ENCODE measurements at places on chromosomes 7 and 10. TPM values are rescaled to one million over a fixed set of nuclear protein-coding genes. Genes with fewer than 3 reads are reported as not detected.
A peak's percentile ranks its signal among the peaks of the same experiment; 100 is the strongest.

The FAM25C gene
- not detected for total RNA-seq

DNA sequence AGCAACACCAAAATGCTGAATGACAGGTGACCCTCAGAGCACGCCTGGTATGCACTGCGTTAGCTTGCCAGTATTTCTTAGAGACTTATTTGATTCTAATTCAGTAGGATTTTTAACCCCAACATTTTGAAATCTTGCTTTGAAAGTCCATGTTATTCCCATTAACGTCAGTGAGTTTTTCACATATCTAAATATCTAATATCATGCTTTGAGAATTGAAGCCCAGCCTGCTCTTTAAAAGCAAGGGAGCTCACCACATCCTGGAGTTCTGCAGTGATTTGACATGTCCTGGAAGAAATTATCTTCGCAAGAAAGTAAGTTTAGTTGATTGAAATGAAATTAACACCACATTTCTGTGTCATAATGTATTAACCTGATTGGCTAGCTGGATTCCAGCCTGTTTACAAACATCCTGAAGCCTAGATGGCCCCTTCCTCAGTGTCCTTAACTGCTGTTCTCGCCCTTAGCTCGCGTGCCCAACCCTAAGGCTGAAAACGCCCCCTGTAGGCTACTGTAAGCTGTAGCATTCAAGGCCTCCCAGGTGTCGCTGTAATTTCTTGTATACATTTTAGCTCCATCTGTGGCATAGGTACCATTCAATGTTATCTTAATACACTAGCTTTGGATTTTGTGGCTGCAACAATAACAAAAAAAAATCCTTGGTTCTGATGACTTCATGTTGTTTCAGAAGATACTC lies 191.5 kb downstream of the MGMT start:
- DNase-seq, result no peak

GRCh38 chr7:1562597-1563051 lies 6.6 kb upstream of the TMEM184A start:
- DNase-seq, result no peak

DNA sequence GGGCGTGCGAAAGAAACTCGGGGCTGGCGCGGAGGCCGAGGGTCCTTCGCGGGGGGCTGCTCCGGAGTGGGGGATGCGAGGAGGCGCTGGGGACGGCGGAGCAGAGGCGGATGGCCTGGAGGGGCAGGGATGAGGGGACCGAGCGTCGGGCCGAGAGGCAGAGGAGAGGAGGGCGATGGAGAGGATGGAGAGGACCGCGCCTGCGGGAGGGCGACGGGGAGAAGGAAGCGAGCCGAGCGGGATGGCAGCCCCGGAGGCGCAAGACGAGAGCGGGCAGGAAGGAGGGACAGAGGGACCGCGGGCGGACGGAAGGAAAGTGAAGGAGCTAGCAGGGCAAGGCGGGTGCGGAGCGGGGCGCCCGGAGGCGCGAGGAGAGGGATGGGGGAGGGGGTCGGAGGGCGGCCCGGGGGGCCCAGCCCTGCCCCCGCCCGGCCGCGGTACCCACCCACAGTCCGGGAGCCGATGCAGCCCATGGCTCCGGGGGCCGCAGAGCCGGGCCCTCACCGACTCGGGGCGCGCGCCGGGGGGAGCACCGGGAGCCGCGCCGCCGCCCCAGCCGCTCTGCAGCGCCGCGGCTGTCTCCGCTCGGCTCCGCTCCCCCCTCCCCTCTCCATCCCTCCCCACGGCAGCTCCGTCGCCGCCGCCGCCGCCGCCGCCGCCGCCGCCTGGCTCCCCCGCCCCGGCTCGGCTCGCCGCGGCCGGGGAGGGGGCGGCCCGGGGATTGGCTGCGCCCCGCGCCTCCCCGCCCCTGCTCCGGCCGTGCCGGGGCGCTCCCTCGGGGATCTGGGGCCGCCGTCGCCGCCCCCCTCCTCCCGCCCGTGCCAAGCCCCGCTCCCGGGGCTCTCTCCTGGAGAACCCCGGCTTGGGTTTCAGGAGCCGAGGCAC lies at the start of gene FAM131B:
Gene FAM131B (minus strand): TSS at position 583 of the 885 bp plus-strand sequence. CDS start 110 bp downstream, at position 473.
- DNase-seq, result no peak

DNA sequence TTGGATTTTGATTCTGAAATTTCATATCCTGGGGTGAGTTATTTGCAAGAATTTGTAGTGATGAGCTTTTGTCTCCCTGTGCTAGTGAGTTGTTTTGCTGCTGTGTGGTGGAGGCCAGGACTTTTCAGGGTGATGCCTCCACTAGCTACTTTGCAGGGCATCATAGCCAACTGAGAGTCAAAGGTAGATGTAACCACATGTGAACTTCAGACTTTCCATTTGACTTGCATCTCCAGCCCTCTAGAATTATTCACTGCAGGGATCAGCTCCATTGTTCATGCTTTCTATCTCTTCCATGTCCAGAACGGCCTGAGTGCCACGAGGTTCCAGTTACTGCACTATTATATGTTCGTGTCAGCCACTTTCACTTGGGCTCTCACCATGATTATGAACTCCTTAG lies 534.3 kb downstream of the GRM8 start:
- DNase-seq, result no peak

- no peak for DNase-seq
These were observed 51.3 kb upstream of the FAM3C start for GRCh38 chr7:121447243-121447910.

DNA sequence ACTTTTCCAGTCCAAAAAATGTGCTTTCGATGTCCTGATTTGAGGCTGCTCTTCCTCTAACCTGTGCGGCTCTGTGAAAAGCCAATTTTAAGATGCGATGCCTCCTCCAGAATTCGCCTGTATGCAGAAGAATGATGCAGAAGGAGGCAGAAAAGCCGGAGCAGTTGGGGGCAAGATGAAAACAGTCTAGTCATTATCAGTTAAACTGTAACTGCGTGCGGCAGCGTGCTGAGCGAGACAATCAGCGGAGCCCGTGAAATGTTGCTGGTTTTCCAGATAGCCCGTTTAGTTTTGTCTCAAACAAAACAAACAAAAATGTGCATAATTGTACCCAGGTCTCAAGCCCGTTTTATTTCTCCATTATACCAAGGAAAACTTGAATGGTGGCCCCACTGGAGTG lies 137.0 kb upstream of the FGFR2 start:
- DNase-seq, result no peak

The NAT16 gene
- 0.93 TPM for total RNA-seq

- DNase-seq, result no peak
These were observed 31.3 kb downstream of the CACUL1 start for GRCh38 chr10:118723466-118723865.

The OIT3 gene
- total RNA-seq, result not detected

- DNase-seq, result no peak
These were observed 3.2 kb upstream of the HUS1 start for GRCh38 chr7:47982610-47983009.

DNA sequence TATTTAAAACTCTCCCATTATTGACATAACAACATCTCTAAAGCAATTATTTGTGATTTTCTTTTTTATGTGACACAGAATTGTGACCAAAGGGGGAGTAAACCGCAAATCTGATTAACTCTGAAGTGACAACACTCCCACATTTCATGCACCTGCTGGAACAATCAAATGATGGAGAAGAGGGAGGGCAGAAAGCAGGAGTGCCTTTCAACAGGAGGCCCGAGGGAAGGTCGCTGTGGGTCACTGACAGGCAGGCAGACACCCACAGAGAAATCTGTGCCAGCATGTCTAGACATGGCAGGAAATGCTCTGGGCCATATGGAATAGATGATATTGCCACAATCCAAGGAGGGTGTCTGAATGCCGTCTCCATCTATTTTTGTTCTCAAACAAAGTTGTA lies 247.3 kb downstream of the DOCK4 start:
- DNase-seq, result no peak

The KIF20B gene
- 46.0 TPM for total RNA-seq

- peak; percentile 84 for DNase-seq
These were observed 48.1 kb upstream of the COMTD1 start for GRCh38 chr10:75283671-75284470.

Measured in A172 (cell line).